ENCODE measurements at places on chromosomes 2 and 18.

GRCh38 chr2:24461685-24462084 lies 29.4 kb upstream of the NCOA1 start:
- DNase-seq: no peak

DNA sequence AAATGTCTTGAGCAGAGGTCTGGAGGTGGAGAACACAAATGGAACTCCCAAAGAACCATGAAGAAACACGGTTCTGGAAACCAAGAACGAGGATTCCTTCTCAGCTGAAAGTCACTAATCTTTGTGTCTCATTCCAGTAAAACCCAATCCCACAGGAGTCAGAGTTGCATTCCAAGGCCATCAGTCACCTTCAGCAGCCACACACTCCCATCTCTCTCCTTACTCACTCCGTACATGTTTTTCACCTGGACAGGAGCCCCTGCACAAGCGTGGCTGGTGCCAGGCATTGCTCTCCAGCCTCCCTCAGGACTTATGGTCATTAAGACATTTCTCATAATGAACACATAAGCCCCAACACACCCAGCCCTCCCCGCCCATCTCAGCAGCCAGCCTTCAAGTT lies 175.4 kb upstream of the SIX2 start:
- no peak for DNase-seq

GRCh38 chr2:212843409-212844199 lies 305.0 kb upstream of the ERBB4 start:
- peak; percentile 57 for DNase-seq

GRCh38 chr2:200929334-200930249 lies 33.9 kb downstream of the ORC2 start:
- no peak for DNase-seq

- no peak for DNase-seq
These were observed 21.2 kb downstream of the ZSCAN30 start for GRCh38 chr18:35268821-35269220.

GRCh38 chr2:159349674-159350299 lies 63.3 kb upstream of the WDSUB1 start:
- DNase-seq: no peak

- no peak for DNase-seq
These were observed 38.3 kb upstream of the ST3GAL5 start for GRCh38 chr2:85926931-85927661.

GRCh38 chr2:141506135-141506534 lies 624.7 kb downstream of the LRP1B start:
- DNase-seq: no peak

GRCh38 chr2:231514951-231515297 lies 15.3 kb downstream of the NMUR1 start:
- DNase-seq: no peak

- DNase-seq: no peak
These were observed 435.9 kb downstream of the DSEL start for GRCh38 chr18:67080601-67081000.

- DNase-seq: no peak
These were observed 5.4 kb upstream of the HPCAL1 start for GRCh38 chr2:10297191-10297830.

GRCh38 chr18:74682991-74683297 lies 85.3 kb downstream of the ZNF407 start:
- DNase-seq: peak; percentile 42

- no peak for DNase-seq
These were observed 309.5 kb downstream of the PIK3C3 start for GRCh38 chr18:42264497-42264896.

DNA sequence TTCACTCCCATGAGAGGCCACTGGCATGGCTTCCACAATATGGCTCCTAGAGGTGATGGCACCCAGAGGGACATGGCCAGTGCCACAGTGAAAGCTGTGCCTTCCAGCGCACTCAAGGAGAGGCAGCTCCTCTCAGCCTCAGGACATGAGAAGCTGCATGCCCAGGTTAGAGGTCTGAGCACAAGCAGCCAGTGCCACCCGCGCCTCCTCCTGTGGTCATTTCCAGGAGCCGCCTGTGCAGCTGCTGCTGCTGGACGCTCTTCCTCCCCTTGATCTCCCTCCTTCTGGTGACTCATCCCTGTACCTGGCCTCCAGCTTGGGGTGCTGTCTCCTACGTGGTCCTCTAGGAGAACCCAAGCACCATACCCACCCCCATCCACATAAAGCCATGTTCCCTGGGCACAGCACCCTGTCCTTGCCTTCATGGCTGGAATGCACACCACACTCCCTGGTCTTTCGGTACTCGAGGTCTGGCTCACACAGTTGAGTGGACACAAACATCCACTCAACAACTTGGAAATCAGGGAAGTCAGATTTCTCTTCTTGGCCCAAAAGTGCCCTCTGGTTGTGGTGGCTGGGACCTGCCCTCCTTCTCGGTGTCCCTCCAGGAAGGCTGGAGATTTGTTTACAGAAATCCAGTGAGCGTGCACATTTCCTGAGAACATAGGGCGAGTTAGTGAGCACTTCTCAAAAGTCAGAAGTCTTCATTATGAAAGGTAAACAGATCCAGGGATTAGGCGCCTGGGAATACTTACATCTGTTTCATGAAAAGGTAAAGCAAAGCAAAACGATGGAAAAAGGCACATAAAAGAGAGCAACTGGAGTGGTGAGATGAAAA lies 96.7 kb downstream of the EIPR1 start:
- DNase-seq: no peak

DNA sequence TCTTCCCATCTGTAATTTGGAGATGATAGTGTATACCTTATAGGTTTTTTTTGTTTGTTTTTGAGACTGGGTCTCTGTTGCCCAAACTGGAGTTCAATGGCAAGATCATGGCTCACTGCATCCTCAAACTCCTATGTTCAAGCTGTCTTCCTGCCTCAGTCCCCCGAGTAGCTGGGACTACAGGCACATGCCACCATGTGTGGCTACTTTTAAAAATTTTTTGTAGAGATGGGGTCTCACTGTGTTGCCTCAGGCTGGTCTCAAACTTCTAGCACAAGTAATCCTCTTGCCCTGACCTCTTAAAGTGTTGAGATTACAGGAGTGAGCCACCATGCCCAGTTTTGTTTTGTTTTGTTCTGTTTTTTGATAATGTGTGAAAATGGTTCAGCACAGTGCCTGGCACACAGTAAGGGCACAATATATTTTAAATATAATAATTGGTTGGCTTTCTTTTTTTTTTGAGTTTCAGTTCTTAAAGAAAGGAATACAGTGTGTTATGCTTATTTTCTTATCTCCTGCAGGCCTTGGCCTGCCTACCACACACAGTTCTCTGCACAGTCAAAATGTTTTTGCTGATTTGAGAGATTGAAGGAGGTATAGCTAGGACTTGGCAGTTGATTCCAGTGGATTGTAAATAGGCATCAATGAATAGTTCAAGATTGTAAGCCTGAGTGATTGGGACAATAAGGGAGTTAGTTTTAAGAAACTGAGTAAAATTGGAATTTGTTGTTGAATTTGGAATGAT lies 6.1 kb downstream of the ACTR3 start:
- DNase-seq: no peak

- DNase-seq: no peak
These were observed 51.9 kb downstream of the SLC16A14 start for GRCh38 chr2:230016844-230017243.

DNA sequence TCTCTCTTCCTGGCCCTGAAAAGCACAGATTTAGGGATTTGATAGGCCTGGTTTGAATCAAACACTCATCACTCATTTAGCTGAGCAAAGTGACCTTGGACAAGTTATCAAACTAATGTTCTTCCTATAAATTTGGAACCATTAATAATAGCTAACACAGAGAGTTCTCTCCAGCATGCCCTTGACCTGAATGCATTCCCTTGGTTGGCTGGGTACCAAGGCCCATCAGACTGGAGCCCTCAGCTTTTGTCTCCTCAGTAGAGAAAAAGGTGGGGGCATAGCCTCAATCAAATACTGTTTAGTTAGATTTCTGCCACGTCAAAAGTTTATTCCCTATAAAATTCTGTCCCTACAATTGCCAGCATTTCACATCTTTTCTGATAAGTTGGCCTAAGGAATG lies 13.8 kb upstream of the MRPL19 start:
- no peak for DNase-seq

- DNase-seq: no peak
These were observed 63.9 kb downstream of the ALPK2 start for GRCh38 chr18:58565021-58565420.

- no peak for DNase-seq
These were observed 1.0 kb upstream of the CHST10 start for GRCh38 chr2:100418406-100418962.

- no peak for DNase-seq
These were observed 83.3 kb downstream of the SMIM21 start for GRCh38 chr18:75344161-75344560.

DNA sequence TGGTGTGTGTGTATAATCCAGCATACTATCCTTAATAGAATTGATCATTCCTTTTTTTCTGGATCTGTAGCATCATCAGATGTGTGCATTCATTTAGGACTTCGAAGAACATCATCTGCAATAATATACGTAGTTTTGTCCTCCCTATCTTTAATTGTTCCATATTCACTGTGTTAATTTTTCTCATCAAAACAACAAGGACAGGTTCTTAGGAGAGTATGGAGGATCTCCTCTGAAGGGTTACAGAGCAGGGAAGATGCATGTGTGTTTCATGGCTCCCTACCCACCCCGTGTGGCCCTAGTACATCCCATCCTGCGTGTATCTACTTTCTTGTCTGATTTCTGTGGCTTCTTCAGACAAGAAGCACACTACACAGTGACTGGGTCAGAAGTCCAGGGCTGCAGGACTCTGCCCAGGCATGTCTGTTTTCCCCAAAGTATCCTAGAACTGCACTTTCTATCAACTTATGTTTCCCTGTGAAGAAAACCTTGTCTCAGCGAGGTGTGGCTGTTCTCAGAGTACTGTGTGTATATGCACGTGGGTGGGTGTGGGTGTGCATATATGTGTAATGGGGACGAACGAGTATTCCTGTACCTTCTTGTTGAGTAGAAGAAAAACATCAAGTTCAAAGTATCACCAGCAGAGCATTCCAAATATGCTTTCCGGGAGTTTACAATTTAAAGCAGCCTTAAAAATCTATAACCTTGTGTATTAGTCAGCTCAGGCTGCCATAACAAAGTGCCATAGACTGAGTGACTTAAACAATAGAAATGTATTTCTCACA lies 220.4 kb upstream of the FOSL2 start:
- DNase-seq: no peak

DNA sequence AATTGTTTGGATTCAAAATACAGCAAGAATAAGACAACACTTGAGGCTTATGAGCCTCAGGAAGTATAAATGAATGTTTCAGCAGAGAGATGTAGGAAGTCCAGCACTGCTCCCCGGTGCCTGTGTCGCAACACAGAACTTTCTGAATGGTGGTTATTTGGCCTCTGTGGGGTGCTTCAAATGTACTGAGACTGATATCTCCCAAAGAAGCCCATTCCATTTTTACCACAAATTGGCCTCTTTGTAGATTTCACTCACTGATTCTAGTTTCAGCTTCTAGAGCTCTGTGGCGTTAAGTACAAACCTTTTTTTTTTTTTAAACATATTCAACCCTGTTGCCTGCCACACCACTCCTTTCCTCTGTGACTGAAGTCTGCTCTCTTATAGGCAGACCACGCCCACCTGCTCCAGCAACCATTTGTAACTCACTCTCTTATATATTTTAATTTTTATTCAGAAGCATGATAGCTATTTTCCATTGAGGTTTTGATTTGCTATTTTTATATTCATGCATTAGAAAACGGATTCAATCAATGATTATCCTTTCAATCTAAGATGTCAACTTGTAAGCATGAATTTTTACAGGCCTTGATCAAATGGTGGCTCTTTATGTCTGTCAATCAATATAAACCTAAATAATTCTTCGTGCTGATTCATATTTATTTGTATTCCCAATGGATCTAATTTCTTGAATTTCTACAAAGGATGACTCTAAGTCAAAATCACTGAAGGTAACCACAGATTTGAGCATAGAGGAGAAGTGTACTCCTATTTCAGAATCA lies 277.1 kb upstream of the CCDC68 start:
- DNase-seq: no peak

DNA sequence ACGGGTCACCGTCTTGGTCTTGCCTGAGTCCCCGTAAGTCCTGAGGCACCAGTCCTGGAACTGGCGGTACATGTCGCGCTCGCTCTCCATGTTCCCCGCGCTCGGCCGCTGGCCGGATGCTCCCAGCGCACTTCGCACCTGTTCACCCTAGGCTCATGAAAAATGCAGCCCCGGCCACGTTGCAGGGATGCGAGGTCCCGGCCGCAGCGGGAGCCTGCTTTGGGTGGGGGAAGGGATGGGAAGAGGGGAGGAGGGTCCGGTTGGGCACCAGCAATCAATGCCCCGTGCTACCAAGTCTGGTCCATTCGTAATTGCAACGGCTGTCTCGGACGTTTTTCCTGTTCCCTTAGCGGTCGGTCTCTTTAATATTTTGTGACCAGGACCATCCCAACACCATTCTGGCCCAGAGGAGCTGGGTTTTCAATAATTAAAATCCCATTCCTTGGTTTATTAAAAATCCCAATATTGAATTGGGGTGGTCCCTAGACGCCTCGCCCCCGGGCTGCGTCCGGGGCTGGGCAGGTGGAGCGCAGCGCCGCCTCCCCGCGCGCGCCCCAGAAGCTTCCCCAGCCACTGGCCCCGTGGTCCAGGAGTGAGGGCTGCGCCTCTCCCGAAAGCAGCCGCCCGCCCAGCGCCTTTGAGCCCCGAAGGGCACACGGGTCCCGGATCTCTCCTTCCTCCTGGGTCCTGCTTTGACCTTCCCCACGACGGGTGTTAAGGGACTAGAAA lies 1.4 kb downstream of the NOL4 start:
- no peak for DNase-seq

- no peak for DNase-seq
These were observed 17.6 kb downstream of the IFT172 start for GRCh38 chr2:27471961-27472360.

DNA sequence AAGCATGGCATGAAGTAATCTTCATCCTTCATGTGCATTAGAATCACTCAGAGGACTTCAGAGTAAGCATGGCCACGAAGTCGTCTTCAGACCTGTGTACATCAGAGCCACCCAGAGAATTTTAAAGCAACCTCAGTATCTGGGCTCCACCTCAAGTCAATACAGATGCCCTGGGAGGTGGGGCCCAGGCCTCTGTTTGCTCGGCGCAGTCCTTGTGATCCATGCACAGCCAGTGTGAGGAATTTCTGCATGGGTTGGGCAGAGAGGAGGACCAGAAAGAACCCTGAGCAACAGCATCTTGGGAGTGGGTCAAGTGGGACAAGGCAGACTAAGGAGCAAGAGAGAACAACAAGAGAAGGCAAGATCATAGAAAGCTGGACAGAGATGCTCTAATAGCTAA lies 220.4 kb upstream of the TMEM200C start:
- no peak for DNase-seq

DNA sequence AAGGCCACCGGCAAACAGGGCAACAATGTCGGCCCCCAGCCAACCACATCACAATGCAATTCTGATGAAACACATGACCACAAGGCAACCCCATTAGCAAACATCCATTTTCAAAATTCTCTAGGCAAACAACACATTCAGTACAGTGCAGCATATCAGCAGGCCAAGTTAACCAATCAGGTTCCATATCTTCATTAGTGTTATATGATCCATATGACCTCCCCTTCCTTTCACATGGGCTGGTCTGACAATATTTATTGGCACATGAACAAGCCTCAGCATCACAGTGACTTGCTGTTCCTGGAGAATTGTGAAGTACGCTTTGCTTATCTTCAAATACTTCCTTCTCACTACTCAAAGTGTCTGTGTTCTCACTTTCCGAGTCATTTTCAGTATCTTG lies 19.8 kb downstream of the RNF103 start:
- no peak for DNase-seq

- no peak for DNase-seq
These were observed 129.5 kb upstream of the ZNF804A start for GRCh38 chr2:184468826-184469225.

Measured in AG09309 (cell line).